ENCODE measurements at places on chromosomes 4 and X.

DNA sequence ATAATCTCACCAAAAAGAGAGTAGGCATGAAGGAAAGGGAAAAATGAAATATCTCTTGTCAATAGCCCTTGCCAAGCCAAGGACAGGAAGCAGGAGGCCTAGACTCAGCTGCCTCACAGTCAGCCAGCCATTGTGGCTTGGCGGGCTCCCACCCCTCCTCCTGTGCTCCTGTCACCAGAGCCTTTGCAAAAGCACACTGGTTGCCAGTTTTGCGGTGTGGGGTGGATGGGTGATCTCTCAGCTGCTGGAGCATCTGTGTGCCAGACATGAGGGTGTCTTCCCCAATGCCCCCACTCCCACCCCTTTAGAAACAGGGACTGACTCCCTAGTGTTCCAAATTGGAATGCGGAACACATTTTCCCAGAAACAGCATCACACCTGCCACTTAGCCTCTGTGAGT, 26.1 kb downstream of the ARHGEF6 start:
- no peak for DNase-seq

DNA sequence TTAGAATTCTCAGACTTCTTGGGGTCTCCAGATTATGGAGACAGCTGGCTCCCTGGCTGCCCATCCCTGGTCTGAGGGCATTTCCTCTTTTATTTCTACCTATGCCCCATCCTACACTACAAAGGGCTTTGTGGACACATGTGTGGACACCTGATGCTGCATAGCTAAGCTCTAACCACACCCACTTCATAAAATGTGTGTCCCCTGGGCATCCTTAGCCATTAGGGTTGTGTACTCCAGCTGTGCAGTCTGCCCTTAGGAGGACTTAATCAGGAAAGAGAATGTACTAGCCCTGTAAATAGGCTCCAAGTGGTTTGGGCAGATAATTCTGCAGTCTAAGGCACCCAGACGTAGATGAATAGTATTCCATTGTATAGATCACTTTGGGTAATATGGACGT, 47.0 kb downstream of the COQ2 start:
- DNase-seq: peak; percentile 14

DNA sequence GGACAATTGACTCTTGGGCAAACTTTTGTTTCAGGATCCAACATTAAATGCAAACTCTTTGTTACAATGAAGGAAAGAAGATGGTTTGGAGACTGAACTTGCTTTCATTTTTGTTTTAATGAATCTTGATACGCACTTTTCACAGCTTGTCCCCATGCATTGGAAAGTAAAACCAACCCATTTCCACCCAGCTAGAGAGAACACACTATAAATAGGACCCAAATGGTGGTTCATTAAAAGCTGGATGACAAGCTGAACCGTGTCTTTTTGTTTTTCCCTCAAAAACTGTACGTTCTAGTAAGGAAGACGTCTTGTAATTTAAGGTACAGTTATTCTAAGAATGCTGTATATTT, 95.3 kb upstream of the EGFL6 start:
- no peak for DNase-seq

DNA sequence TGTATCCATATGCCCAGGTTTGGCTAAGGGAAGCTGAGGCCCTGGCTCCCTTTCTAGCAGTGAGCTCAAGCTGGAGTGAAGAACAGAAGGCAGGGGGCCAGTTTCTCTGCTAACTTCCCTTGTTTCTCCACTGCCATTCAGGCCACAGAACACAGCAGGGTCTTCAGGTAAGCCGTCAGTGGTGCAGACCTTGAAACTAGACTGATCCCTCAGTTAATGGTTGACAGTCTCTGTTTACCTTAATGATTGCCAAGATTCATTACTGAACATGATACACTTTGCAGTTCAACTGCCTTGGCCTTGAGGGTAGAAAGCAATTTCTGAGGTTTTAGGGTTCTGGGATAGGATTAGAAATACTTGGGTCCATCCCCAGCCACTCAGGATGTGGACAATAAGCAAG, 8.9 kb upstream of the GJB1 start:
- DNase-seq: no peak

DNA sequence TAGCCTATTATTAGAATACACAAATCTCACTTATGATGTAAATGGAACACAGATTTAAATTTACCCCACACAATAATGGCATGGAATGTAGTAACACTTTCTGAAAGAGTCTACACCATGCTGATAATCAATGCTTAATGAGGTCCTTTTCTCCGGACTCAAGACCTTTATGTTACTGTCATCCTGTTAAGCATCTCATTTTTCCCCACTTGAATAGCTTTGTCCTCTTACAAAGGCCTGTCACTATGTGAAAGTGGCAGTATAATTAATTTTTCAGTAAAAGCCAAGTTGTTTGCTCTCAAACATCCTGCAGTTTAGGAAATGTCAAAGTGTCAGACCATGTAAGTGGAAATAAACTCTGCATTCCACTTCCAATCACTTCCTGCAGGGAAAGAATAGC, 96.4 kb downstream of the GPC3 start:
- no peak for DNase-seq

DNA sequence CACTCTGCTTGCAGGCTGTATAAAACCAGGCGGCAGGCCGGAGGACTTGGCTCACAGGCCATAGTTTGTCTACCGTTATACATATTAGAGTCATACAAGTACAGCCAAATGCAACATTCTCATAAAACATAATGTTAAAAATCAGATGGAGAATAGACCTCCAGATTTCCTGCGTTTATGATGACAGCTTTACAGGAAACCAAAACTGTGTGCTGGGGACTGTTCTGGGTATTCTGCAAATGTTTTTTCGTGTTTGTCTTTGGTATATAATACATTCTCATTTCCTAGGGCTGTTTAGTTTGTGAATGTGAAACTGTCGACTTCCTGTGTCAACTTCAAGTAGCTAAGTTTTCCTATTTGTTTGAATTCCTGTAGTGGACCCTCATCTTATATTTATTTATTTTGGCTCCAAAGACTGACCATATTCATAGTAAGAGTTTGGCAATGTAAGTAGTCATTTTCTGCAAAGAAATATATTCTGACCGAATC, 79.5 kb upstream of the FAM9C start:
- no peak for DNase-seq

DNA sequence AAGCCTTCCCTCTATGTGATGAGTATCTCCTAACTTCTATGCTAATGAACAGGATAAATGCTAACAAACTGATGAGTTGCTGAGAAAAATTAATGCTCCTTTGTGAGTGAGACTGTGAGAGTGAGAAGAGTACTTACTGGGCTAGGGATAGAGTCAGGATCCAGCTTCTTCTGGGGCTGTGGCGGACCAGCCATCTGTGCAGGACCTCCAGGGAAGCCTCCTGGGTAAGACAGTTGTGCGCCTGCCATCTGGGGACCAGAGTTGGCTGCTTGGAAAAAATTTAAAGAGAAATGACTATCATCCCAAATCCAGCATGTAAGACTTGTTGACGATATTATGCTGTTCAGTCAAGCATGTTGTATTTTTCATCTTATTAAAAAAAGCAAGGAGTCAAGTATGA, 21.0 kb downstream of the SEC24D start:
- peak; percentile 62 for DNase-seq

- DNase-seq: no peak
Observed at GRCh38 chr4:12200226-12200625, 771.5 kb upstream of the HS3ST1 start.

Data from NCI-H524 (cell line).